Activated CD4-positive, alpha-beta T cell treated with anti-CD3 and anti-CD28 coated beads for 36 hours (primary cell): ENCODE measurements at places on chromosomes 3 and 15.
A peak's percentile ranks its signal among the peaks of the same experiment; 100 is the strongest.

- no peaks in the 10 kb centered on the region for H3K36me3 ChIP-seq
- no peak for DNase-seq
- H3K4me1 ChIP-seq, result no peaks in the 10 kb centered on the region
- no peak overlapping the region for H3K4me3 ChIP-seq
- H3K27me3 ChIP-seq, result peaks cover 4% of the 10 kb centered on the region
Observed at GRCh38 chr3:178420033-178420432, 116.2 kb upstream of the KCNMB2 start.

- no peak overlapping the region for H3K4me3 ChIP-seq
- no peak for DNase-seq
- H3K36me3 ChIP-seq, result no peaks in the 10 kb centered on the region
- H3K27ac ChIP-seq, result no peak overlapping the region
Observed at GRCh38 chr3:119815716-119816115, 33.8 kb downstream of the NR1I2 start.

DNA sequence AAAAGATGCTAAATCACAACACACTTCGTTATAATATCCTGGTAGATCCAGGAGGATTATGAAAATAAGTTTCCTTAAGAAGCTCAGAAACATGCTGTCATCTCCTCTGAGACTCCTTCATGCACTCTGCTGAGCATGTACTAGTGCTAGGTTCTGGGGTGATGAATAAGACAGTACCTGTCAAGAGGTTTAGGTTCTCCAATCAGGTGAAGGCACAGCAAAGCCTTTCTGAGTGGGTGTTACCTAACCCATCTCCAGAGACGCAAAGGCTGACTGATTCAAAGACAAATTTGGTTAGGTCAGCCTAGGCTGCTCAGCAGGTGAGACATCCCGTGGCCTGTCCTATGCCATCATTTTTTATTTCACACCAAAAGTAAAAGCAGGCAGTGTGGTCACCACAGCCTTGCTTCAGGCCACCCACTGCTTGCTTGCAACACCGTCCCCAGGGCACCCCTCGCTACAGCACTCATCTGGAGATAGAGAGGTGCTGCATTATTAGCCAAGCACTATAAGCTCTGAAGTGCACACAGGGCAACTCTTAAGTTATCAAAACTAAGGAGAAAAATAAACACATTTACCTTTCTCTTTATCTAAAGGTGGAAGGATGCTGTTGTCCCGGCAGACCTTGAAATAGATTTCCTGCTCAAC, 117.2 kb downstream of the TJP1 start:
- no peak overlapping the region for H3K27ac ChIP-seq
- DNase-seq, result no peak
- no peaks in the 10 kb centered on the region for H3K4me1 ChIP-seq

DNA sequence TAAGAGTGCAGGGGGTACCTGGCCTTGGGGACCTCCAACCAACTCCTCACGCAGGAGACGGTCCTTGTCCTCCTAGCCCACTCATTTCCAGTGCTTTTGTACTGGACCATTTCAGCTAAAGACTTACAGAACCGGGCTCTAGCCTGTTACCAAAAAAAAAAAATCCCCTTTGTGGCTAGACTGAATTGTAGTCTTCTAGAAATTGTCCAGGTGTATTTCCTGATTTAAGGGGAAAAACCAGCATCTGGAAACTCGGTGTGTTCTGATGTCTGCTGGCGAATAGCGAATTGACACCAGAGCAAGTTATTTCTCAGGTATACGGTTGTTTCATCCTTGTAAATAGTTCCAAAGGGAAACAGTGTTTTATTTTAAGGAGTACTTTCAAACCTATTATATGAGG, 21.1 kb upstream of the MINDY4B start:
- H3K4me1 ChIP-seq, result no peaks in the 10 kb centered on the region
- no peaks in the 10 kb centered on the region for H3K36me3 ChIP-seq
- no peak overlapping the region for H3K27ac ChIP-seq
- DNase-seq, result no peak
- H3K4me3 ChIP-seq, result no peak overlapping the region

GRCh38 chr3:29077356-29077755, 203.5 kb upstream of the RBMS3 start:
- H3K27me3 ChIP-seq, result no peaks in the 10 kb centered on the region
- H3K36me3 ChIP-seq, result no peaks in the 10 kb centered on the region
- no peak overlapping the region for H3K27ac ChIP-seq
- no peak for DNase-seq

GRCh38 chr3:166263460-166263859, 426.2 kb upstream of the BCHE start:
- H3K27me3 ChIP-seq, result no peaks in the 10 kb centered on the region
- no peak for DNase-seq
- H3K4me1 ChIP-seq, result no peaks in the 10 kb centered on the region
- no peaks in the 10 kb centered on the region for H3K36me3 ChIP-seq
- H3K4me3 ChIP-seq, result no peak overlapping the region
- H3K27ac ChIP-seq, result no peak overlapping the region

DNA sequence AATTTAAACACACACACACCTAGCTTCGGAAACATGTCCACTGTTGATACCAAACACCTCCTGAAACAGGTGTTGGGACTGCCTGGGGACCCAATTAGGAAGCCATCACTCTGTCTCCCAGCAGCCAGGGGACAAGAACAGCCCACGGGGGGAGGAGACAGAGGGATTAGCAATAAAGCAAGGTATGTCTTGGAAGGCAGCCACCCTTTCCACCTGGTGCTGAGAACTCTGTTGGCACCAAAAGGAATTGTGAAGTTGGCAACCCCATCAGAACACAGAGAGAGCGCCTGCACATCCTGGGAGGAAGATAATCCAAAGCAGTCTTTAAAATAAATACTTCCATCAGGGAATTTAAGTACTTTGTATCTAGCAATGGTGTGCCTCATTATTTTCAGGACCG, 111.0 kb downstream of the ADAMTS17 start:
- no peaks in the 10 kb centered on the region for H3K36me3 ChIP-seq
- DNase-seq, result no peak

- H3K27me3 ChIP-seq, result peaks cover 7% of the 10 kb centered on the region
- DNase-seq, result peak; percentile 75
- H3K4me3 ChIP-seq, result no peak overlapping the region
- no peaks in the 10 kb centered on the region for H3K4me1 ChIP-seq
- H3K27ac ChIP-seq, result no peak overlapping the region
Observed at GRCh38 chr3:99686955-99687612, 48.7 kb downstream of the COL8A1 start.

DNA sequence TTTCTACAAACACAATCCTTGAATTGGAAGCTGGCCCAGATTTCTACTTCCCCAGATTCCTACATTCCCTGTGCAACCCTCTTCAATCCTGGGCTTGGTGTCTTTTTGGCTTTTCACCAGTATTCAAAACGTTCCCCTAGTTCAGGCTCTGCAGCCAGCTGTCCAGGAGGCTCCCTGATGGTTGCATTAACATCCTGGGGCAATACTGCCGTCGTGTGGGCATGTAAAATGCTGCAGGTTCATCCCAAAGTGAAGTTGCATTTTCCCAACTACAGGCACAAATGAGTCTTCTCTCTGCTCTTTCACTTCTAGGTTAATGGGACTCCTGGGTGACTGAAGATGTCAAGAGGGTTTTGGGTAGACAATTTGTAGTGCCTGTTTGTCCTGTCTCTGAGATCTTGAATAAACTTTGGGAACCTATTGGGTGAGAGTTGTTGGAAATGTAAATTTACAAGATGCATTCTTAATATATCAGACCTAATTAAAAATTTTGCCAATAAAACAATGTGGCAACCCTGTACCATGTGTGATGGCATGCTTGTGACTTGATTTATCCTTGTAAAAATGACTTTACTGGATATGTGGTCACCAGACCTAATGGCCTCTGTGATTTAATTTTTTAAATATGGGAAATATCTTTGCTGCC, 28.6 kb downstream of the SOX14 start:
- peaks cover 6% of the 10 kb centered on the region for H3K27me3 ChIP-seq
- DNase-seq, result peak; percentile 42
- H3K36me3 ChIP-seq, result no peaks in the 10 kb centered on the region
- H3K4me3 ChIP-seq, result no peak overlapping the region
- H3K27ac ChIP-seq, result no peak overlapping the region

DNA sequence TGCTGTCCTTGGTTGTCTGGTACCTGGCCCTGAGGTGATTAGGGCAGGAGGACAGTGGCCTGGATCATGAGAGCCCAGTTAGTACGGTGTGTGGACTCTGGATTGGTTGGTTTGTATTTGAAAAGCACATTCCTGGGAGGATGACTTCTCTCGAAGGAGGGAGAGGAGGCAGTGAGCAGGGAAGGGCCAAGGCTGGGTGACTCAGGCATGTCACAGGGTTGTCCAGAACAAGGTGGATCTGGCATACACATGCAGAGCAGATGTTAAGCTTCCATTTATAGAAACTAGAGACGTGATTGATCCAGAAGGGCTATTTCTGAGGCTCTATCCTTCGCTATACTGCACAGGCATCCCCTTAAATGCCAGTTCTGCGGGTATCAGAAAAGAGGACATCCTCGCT, 34.4 kb downstream of the FAM240A start:
- DNase-seq, result no peak
- no peaks in the 10 kb centered on the region for H3K4me1 ChIP-seq
- H3K27me3 ChIP-seq, result peaks cover 10% of the 10 kb centered on the region
- no peak overlapping the region for H3K4me3 ChIP-seq
- H3K27ac ChIP-seq, result no peak overlapping the region
- H3K36me3 ChIP-seq, result no peaks in the 10 kb centered on the region

- H3K4me1 ChIP-seq, result no peaks in the 10 kb centered on the region
- H3K27ac ChIP-seq, result no peak overlapping the region
- H3K36me3 ChIP-seq, result no peaks in the 10 kb centered on the region
- no peak for DNase-seq
- H3K4me3 ChIP-seq, result no peak overlapping the region
Observed at GRCh38 chr3:155661760-155662159, 83.1 kb downstream of the PLCH1 start.

- H3K27ac ChIP-seq, result no peak overlapping the region
- peaks cover 14% of the 10 kb centered on the region for H3K4me1 ChIP-seq
- no peaks in the 10 kb centered on the region for H3K36me3 ChIP-seq
- peaks cover 7% of the 10 kb centered on the region for H3K27me3 ChIP-seq
- no peak for DNase-seq
Observed at GRCh38 chr15:43118829-43119228, 13.0 kb upstream of the UBR1 start.

GRCh38 chr3:28575100-28575745, 226.6 kb upstream of the AZI2 start:
- H3K4me1 ChIP-seq, result no peaks in the 10 kb centered on the region
- DNase-seq, result peak; percentile 5
- peaks cover 50% of the 10 kb centered on the region for H3K27me3 ChIP-seq
- no peak overlapping the region for H3K4me3 ChIP-seq
- no peak overlapping the region for H3K27ac ChIP-seq
- H3K36me3 ChIP-seq, result no peaks in the 10 kb centered on the region

DNA sequence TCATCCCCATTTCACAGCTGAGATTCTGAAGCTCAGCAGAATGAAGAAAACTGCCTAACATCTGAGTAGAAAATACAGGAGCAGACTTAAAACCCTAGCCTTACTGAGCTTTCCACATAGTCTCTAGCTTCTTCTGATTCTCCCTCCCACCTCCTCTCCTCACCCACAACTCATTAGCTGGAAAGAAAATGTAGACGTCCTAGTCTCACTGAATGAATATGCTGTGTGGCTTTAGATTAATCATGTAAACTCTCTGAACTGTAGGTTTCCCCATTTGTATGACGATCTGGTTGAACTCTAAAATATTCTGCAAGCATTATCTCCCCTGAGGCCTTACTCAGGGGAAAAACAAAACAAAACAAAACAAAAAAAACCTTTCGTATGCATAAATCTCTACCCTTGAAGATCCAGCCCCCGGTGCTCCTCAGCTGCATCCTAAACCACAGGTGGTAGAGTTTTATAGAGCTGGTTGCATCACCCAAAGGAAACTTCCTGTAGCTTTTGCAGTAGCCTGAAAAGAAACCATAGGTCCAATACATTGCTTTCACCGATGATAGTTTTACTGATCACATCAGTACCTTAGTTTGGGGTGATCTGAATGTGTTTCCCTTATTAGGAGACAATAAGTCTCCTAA, 40.6 kb downstream of the FOXB1 start:
- H3K27ac ChIP-seq, result peak overlapping the region; percentile 68
- H3K4me1 ChIP-seq, result peaks cover 18% of the 10 kb centered on the region
- peaks cover 8% of the 10 kb centered on the region for H3K27me3 ChIP-seq
- peak; percentile 52 for DNase-seq
- peak overlapping the region; percentile 30 for H3K4me3 ChIP-seq

DNA sequence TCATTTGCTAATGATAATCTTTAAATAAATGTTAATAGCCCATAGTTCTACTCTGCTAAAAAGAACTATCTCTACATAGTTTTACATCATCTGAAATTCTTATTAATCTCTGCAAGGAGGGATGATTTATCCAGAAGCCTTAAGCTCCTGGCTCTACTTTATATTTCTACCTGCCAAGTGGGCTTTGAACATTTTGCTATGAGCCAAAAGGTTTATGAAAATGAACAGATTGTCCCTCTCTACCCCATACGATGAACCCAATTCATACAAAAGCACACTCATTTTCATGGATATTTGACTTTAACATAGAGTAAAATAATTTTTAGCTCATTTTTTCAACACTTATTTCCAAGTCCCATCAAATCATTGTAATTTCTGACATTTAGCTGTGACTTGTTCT, 611.0 kb downstream of the NSUN3 start:
- H3K36me3 ChIP-seq, result no peaks in the 10 kb centered on the region
- H3K27me3 ChIP-seq, result no peaks in the 10 kb centered on the region
- no peak for DNase-seq
- no peak overlapping the region for H3K27ac ChIP-seq

DNA sequence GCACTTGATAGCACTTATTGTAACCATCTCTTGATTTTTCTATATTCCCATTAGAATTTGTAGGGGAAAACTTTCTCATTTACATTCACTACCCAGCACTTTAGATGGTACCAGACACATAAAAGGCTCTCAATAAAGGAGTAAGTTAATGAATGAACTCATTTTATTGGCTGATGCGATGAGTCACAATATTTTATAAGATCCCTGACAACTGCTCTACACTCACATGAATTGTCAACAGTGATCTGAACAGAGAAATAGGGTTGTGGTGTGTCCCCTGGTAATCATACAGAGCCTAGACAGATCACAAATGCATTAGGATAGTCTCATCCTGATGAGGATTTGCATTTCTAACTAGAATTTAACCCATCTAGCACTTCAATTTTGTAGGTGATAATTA, 567.6 kb upstream of the ARPP21 start:
- no peaks in the 10 kb centered on the region for H3K4me1 ChIP-seq
- H3K27ac ChIP-seq, result no peak overlapping the region
- DNase-seq, result no peak
- no peaks in the 10 kb centered on the region for H3K27me3 ChIP-seq
- H3K4me3 ChIP-seq, result no peak overlapping the region
- no peaks in the 10 kb centered on the region for H3K36me3 ChIP-seq

- H3K4me3 ChIP-seq, result no peak overlapping the region
- no peak for DNase-seq
- no peaks in the 10 kb centered on the region for H3K27me3 ChIP-seq
- H3K4me1 ChIP-seq, result no peaks in the 10 kb centered on the region
- H3K27ac ChIP-seq, result no peak overlapping the region
- H3K36me3 ChIP-seq, result no peaks in the 10 kb centered on the region
Observed at GRCh38 chr3:104846270-104846669, 520.4 kb upstream of the ALCAM start.

DNA sequence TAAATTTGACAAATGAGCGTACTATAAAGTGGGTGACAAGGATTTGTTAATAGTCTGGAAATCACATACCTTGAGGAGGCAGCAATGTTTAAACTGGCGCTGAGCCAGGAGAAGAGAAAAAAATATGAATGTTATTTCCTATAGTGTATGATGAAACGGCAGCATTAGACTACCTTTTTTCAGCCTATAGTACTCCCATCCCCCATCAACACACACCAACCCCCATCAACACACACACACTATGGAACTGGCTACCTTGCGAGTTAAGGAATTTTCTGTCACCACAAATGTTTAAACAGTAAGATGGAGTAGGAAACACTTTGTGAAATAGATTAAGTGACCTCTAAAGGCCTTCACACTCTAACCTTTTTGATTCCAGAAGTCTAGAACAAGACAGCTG, 46.8 kb upstream of the ZCWPW2 start:
- no peaks in the 10 kb centered on the region for H3K4me1 ChIP-seq
- peaks cover 6% of the 10 kb centered on the region for H3K36me3 ChIP-seq
- H3K27ac ChIP-seq, result no peak overlapping the region
- DNase-seq, result no peak
